ENCODE measurements at places on chromosomes 3 and 15.
A peak's percentile ranks its signal among the peaks of the same experiment; 100 is the strongest.

GRCh38 chr15:73924171-73924921, 1.9 kb upstream of the LOXL1 start:
- peaks cover 4% of the 10 kb centered on the region for H3K36me3 ChIP-seq
- H3K27me3 ChIP-seq: no peaks in the 10 kb centered on the region
- no peak for DNase-seq
- peaks cover 53% of the 10 kb centered on the region for H3K4me1 ChIP-seq

DNA sequence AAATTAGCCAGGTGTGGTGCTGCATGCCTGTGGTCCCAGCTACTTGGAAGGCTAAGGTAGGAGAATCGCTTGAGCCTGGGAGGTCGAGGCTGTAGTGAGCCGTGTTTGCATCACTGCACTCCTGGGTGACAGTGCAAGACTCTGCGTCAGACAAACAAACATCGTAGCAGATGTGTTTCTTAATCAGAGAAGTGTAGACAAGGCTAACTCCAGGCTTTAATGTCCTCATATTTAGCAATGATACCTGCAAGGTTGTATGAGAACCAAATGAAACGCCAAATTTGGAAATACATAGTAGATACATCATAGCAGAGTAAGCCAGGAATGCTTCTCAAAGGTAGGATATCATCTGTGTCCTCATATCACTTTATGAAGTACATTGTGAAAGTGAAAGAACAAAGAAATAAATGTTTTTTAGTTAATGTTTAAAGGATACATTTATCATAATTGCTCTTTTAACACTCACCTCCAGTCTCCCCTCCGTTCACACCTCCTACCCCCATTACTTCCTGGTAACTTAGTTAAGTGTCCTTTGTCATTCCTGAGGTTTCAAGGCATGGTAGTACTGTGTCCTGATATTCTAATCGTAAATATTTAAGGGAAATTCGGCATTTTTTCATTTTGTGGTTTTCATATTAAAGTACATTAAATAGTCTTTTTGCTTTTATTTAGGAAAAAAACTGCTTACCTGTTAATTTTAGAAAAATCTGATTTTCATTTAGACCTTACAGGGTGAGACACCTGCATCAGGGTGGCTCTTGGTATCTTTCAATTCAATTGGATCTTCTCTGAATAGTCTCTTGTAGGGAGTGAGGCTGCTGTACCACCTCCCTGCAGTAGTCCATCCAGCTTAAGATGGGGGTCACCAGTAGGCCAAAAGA, 96.1 kb downstream of the OPA1 start:
- DNase-seq: no peak
- no peak overlapping the region for H3K27ac ChIP-seq
- no peaks in the 10 kb centered on the region for H3K4me1 ChIP-seq
- peaks cover 20% of the 10 kb centered on the region for H3K36me3 ChIP-seq

DNA sequence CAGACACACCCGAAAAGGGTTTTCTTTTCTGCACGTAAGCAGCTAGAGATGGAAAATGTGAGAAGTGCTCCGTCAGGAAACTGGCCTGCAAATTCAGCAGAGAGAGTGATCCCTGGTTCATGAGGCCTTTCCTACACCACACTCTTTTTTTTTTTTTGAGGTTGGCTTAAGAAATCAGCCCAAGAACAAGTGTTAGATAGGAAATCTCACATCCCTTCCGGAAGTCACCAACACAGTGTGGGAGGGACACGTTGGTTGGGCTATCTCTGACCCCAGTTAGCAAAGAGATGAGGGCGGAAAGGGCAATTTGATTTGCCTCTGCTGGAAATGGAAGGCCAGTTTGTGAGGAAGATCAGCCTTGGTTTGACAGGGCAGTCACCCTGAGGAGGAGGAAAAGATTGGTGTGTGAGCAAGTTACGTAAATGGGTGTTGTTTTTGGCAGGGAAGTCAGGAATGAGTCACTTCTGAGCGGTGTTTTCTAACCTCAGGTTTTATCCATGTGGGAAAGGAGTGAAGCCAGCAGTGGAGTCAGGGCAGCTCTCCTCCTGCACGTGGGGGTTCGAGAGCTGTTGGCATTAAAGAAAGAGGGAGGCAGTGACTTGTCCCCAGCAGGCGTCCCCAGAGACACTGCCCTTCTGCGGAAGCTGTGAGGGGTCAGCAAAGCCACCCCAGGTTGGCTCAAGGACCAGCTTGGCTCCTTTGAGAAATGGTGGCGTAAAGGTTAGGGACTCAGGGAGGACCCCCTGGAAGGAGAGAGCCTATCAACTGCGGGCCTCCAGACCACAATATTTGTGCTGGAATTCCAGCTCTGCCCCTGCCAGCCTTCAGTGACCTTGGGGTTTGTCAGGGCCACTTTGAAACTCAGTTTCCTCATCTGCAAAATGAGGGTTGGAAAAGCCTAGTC, 237.6 kb upstream of the BHLHE40 start:
- H3K27ac ChIP-seq: peak overlapping the region; percentile 93
- no peak overlapping the region for H3K4me3 ChIP-seq
- DNase-seq: peak; percentile 41

- no peak for DNase-seq
- H3K4me3 ChIP-seq: no peak overlapping the region
Measured at GRCh38 chr3:35643495-35643894, 4.2 kb downstream of the ARPP21 start.

GRCh38 chr3:186603159-186603558, 9.7 kb upstream of the AHSG start:
- H3K27me3 ChIP-seq: no peaks in the 10 kb centered on the region
- no peak overlapping the region for H3K4me3 ChIP-seq
- no peak overlapping the region for H3K27ac ChIP-seq
- H3K4me1 ChIP-seq: no peaks in the 10 kb centered on the region
- no peak for DNase-seq
